ENCODE measurements at places on chromosomes 2 and 18. TPM values are rescaled to one million over a fixed set of nuclear protein-coding genes. Genes with fewer than 3 reads are reported as not detected.

- no peak for DNase-seq
- no peak overlapping the region for H3K27ac ChIP-seq
- H3K27me3 ChIP-seq, result no peaks in the 10 kb centered on the region
- H3K36me3 ChIP-seq, result peaks cover 49% of the 10 kb centered on the region
Measured at GRCh38 chr2:74954500-74954874, 4.0 kb upstream of the POLE4 start.

DNA sequence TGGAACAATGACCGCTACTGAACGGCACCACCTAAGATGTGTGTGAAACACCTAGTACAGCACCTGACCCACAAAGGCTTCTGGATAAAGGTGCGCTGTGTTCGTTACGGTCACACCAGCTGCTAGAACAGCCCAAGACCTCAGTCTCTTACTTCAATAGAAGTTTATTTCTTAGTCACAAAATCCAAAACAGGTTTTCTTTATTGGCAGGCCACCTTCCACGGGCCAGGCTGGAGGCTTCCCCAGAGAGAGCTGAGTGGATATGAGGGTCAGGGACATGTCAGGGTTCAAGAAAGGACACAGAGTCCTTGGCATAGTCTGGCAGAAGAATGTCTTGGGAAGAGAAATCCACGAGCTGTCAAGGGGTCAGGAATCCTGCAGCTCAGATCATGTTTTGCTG is 92.2 kb downstream of the COL6A3 start:
- H3K27ac ChIP-seq, result no peak overlapping the region
- H3K36me3 ChIP-seq, result no peaks in the 10 kb centered on the region
- no peak overlapping the region for H3K4me3 ChIP-seq
- no peaks in the 10 kb centered on the region for H3K27me3 ChIP-seq

SPDYA gene
- total RNA-seq, result 1.8 TPM

DNA sequence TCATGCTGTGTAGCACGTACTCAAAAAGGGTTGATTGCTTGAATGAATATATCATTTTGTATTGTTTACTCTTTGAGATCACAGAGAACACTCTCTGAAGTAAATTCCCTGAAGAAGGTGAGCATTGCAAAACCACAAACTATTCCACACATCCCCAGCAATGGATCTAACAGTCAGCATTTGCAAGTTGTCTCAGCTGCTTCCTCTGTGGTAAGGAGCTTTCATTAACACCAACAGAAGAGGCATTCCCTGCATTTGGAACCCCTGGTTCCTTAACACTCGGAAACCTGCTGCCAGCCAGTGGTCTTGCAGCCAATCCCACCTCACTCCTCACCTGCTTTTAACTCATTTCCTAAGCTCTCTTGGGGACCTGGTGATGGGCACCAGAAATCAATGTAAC is 108.4 kb downstream of the IRS1 start:
- H3K27me3 ChIP-seq, result peaks cover 40% of the 10 kb centered on the region
- no peak overlapping the region for H3K4me3 ChIP-seq
- H3K27ac ChIP-seq, result no peak overlapping the region
- H3K4me1 ChIP-seq, result peaks cover 2% of the 10 kb centered on the region
- DNase-seq, result no peak

SCG2 gene
- total RNA-seq, result 0.07 TPM

ELOA2 gene
- not detected for total RNA-seq

CMPK2 gene
- 2.8 TPM for total RNA-seq

GCC2 gene
- total RNA-seq, result 42.7 TPM

DNA sequence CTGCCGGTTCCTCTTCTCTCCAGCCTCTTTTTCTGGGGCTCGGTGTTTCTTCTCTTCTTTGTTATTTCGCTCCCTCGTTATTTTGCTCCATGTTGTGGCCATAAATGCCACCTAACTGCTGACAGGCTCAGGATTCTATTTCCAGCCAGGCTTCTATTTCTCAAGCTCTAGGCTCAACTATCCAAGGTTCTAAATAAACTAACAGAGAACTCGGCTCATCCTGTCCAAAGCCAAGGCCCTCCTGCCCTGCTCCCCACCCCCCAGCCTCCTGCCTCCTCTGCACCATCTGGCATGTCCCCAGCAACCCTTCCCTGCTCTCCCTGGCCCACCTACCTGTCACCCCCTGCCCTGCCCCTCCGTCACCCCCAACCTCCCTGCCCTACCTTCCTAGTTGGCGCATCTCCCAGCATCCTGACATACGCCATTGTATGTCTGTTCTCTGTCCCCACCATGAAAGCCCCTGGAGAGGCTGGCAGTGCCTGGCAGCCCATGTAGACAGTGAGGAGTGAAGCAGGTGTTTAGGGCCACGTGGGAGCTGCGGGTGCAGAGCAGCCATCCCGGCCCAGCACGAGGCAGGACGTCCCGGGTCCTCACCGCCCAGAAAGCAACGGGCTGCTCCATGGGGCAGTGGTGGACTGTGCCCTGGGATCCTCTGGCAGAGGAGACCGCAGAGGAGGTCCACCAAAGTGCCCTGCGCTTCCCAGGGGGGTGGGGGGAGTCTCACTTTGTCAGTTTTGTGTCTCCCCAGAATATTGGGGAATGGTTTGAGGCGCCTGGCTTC is 186.9 kb downstream of the TWIST2 start:
- no peak overlapping the region for H3K27ac ChIP-seq
- peaks cover 23% of the 10 kb centered on the region for H3K27me3 ChIP-seq
- no peak overlapping the region for H3K4me3 ChIP-seq
- H3K36me3 ChIP-seq, result no peaks in the 10 kb centered on the region

- no peak overlapping the region for H3K4me3 ChIP-seq
- peaks cover 13% of the 10 kb centered on the region for H3K36me3 ChIP-seq
- peak overlapping the region; percentile 55 for H3K27ac ChIP-seq
- H3K4me1 ChIP-seq, result peaks cover 33% of the 10 kb centered on the region
Measured at GRCh38 chr2:88599527-88599926, 27.7 kb downstream of the EIF2AK3 start.

GRCh38 chr2:148305476-148305875 is 284.6 kb downstream of the MBD5 start:
- no peak overlapping the region for H3K4me3 ChIP-seq
- H3K4me1 ChIP-seq, result no peaks in the 10 kb centered on the region
- H3K27me3 ChIP-seq, result no peaks in the 10 kb centered on the region
- no peak for DNase-seq

LYPD6B gene
- total RNA-seq, result not detected

SEC11C gene
- total RNA-seq, result 208 TPM

GRCh38 chr2:235102896-235103295 is 151.1 kb downstream of the SH3BP4 start:
- no peak for DNase-seq
- H3K27ac ChIP-seq, result no peak overlapping the region
- no peak overlapping the region for H3K4me3 ChIP-seq
- H3K36me3 ChIP-seq, result no peaks in the 10 kb centered on the region
- H3K27me3 ChIP-seq, result no peaks in the 10 kb centered on the region

Measured in activated T-helper 2 cell treated with anti-CD3 and anti-CD28 coated beads, Interferon-gamma antibody, Interleukin-2, Interleukin-4, amounts not matched to agents 10 μg/mL and 5 μg/mL and 100 μg/mL, durations not matched to agents 14 hours and 24 hours and 36 hours (primary cell).